Activated CD4-positive, alpha-beta T cell treated with anti-CD3 and anti-CD28 coated beads for 36 hours (primary cell): ENCODE measurements at places on chromosomes 4 and X.

- no peak for DNase-seq
Measured at GRCh38 chr4:25070545-25070944, 39.8 kb upstream of the LGI2 start.

GRCh38 chr4:150974750-150975149 lies 40.3 kb downstream of the LRBA start:
- no peak for DNase-seq

GRCh38 chr4:89586864-89587263 lies 250.1 kb downstream of the SNCA start:
- DNase-seq: no peak

DNA sequence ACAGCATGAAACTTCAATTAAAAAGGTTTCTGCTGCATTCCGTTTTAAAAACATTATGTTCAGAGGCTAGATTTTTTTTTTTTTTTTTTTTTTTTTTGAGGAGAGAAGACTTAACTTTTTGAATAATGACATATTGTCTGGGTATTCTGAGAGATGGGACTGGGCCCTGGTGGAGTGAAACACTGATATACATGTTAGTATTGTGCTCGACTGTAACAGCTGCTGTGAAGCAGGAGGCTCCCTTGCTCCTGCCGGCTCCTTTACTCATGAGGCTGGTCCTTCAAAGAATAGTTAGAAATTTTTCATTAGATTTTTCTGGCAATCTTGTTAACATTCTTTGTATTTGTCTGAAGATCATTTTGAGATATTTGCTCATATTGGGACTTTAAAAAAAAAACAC lies 73.3 kb downstream of the TMEM131L start:
- DNase-seq: no peak

DNA sequence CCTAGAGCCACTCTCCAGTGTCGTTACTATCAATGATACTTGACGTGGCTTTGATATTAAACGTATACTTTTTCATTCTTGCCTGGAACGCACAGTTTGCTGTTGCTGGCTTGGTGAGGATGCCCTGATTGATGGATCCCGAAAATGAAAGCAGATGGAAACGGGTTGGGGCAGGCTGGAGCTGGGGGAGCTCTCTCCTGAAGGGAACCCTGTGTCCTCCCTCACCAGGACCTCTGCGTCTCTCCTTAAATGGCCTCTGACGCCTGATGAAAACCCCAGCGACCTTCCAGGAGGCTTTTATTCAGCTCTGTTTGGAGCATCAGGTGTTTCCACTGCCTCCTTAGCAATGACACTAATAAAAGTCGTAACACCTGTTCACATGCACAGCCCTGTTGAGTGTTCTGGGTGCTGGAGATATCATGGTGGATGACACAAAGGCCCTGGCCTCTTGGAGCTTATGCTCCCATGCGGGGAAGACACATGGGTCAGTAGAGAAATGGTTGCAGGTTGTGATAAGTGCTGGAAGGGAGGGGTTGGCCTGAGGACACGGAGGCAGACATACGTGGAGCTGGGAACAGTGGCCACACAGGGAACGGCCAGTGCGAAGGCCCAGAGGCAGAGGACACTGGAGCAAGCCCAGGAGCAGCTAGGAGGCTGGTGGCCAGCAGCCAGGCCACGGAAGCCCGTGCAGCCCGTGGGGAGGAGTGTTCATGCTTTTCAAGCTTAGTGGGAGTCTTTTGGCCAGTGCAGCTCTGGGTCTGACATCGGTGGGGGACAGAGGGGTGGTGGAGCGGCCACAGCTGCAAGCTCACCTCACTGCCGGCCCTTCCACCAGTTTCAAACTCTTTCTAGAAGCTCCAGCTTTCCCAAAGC lies 7.5 kb downstream of the MSANTD1 start:
- DNase-seq: no peak

- DNase-seq: no peak
Measured at GRCh38 chrX:57135287-57135686, 1.9 kb downstream of the SPIN2A start.

DNA sequence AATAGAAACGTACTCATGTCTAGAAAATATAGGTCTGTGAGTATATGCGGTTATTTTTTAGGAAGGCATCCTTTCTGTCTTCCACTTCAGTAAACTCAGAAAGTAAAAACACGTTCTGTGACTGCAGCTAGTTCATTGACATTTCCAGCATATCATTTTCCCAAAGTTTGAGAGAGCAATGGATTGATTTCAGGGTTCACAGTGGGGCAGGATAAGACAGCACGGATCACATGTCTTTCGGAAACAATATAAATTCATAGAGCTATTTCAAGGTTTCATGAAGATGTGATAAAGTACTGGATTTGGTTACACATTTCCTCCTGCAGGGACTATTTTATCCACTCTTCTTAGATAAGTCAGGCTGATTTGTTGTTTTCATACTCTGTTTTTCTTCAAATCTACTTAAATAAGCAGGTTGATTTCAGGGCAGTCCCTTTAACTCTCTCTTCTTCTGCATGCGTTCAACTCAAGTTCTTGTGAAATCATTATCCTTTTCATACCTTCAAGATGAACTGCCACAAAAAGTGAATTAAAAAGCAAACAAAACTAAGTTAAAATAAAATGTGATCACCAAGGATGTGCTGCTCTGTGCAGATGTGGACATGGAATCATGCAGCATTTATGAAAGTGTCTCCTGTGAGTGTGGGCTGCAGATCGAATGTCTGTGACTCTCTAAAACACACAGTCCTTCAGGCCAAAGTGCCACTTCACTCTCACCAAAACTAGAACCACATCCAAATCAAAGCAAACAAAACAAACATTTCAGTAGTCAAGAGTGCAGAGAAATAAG lies 187.7 kb downstream of the UNC5C start:
- DNase-seq: no peak

DNA sequence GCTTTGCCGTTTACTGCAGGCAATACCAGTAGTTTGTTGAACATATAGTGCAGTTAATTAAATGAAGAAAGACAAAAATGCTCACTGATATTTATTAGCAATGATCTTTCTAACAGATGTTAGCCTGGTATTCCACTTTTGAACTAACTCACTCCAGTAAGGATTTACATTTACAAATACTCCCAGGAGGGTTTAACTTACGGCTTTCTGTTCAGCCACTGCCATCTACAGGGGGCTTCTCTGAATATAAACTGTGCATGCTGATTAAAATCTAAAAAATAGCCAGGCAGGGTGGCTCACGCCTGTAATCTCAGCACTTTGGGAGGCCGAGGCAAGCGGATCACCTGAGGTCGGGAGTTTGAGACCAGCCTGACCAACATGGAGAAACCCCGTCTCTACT lies 2.2 kb upstream of the SRD5A3 start:
- no peak for DNase-seq

GRCh38 chr4:2893772-2894171 lies 50.1 kb downstream of the ADD1 start:
- no peak for DNase-seq

GRCh38 chr4:82084747-82085146 lies 289.0 kb downstream of the HNRNPD start:
- DNase-seq: no peak
